Cardiac ventricle fibroblast (primary cell): ENCODE measurements at places on chromosomes 7 and 10. TPM values are rescaled to one million over a fixed set of nuclear protein-coding genes. Genes with fewer than 3 reads are reported as not detected.

ZNF12 gene
- 12.8 and 14.4 TPM in 2 replicates for total RNA-seq

MYPN gene
- 0.05 and 0.12 TPM in 2 replicates for total RNA-seq

GPRIN2 gene
- total RNA-seq, result not detected in 2 replicates

ZWINT gene
- 1.9 and 2.1 TPM in 2 replicates for total RNA-seq

CLDN15 gene
- 4.4 TPM in 2 replicates for total RNA-seq

RTKN2 gene
- total RNA-seq, result not detected in 2 replicates

SMKR1 gene
- total RNA-seq, result not detected in 2 replicates
